Activated T-cell treated with anti-CD3 and anti-CD28 coated beads, Interleukin-2, amount 50 U/mL, for 48 hours (primary cell): ENCODE measurements at places on chromosomes 1 and 21.

- DNase-seq, result no peak
Measured at GRCh38 chr1:53120659-53121058, 21.8 kb downstream of the SLC1A7 start.

DNA sequence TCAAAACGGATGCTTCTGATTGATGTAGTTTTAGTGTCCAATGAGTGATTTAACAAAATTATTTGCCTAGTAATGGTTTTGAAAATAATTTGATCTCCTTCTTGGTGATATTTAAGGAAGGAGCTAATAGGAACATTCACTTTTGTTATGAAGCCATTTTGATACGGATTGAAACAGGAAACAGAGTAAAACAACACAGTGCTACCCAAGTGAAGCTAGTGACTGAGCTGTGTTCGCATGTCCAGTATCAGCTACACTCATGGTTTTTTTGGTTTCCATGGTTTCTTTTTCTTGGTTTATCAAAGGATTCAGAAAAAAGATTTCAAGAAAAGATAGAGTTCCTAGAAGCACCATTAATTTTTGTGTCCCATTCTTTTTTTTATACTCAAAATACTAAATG, 40.1 kb upstream of the PLEKHO1 start:
- no peak for DNase-seq

GRCh38 chr21:21387916-21388315, 389.7 kb downstream of the NCAM2 start:
- no peak for DNase-seq

GRCh38 chr1:244653439-244654107, 647 bp downstream of the DESI2 start:
- peak; percentile 22 for DNase-seq

DNA sequence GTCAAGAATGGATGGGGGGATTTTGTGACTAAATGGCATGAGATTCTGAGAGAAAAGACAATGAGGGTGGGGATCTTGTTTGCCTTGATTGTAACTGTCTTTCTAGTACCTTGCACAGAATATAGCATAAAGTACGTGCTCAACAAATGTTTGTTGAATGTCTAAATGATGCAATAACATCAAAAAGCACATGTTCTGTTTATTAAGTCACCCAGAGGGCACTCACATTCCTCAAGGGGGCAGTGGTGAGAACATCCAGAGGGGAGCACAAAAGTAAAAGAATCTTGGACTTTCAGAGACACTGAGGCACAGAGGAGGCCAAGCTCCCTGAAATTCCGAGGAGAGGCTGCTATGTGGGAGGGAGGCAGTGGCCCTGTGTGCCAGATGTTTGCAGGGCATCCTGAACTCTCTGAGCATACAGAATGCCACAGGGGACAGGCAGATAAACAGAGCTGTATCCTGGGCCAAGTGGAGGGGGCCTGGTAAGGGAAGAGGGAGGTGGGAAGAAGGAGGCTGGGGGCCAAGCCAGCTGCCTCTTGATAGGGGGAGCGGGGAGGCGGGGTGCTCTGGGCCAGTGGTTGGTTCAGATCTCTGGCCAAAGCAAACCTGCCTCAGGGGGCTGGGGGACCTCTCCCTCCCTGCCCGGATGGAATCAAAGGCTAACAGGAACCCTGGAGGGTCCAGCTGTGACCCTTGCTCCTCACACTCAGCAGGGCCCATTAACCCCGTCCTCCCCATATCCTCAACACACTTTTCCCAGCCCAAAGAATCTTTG, 6.5 kb upstream of the ATP1A2 start:
- peak; percentile 42 for DNase-seq
